Forelimb muscle (tissue), 1 donor: ENCODE measurements at places on chromosomes 11 and 22.

- no peak for DNase-seq
Observed at GRCh38 chr11:5196067-5196466, 4.4 kb downstream of the OR51V1 start.

GRCh38 chr11:100336873-100337272 lies 350.2 kb upstream of the ARHGAP42 start:
- no peak for DNase-seq

- no peak for DNase-seq
Observed at GRCh38 chr11:58685973-58686722, 45.6 kb downstream of the GLYAT start.

GRCh38 chr22:46373159-46373558 lies 37.6 kb downstream of the TRMU start:
- DNase-seq = no peak

GRCh38 chr11:116473790-116474346 lies 298.9 kb downstream of the BUD13 start:
- no peak for DNase-seq

DNA sequence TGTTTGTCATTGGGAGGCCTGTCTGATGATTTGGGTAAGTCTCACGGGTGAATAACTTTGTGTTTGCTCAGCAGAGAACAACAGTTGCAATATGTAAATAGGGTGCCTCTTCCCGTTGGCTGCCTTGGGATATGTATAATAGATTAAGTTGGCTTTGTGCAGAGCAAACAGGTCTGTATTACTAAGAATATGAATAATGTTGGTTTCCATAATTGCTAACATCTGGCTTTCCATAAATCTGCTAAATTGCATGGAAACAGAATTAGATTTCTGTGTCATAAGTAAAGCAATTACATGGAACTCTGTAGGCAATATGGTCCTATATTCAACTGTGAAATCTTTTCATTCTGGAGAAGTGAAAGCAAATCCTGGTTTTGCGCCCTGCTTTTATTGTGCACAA lies 636.0 kb upstream of the ANO5 start:
- peak; percentile 28 for DNase-seq

- no peak for DNase-seq
Observed at GRCh38 chr22:33130473-33130872, 72.3 kb upstream of the SYN3 start.

DNA sequence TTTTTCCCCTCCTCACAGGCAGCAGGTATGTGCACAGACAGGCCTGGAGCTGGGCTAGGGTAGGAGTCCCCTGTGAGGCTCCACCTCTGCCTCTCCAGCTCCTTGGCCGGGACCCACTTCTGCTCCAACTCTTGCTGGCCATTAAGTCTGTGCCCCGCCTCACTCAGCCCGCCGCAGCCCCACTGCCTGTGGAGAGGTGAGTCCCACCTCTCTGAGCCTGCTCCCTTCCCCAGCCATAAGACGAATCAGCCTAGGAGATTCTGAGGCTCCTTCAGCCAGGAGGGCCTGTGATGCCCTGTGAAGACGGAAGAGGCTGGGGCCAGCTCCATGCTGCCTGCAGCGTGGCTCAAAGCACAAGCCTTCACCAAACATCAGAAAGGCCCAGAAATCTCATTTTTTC lies 23.0 kb downstream of the TSKU start:
- no peak for DNase-seq
